ENCODE measurements at places on chromosomes 3 and 15.
A peak's percentile ranks its signal among the peaks of the same experiment; 100 is the strongest.

GRCh38 chr3:127081001-127081720 is 98.2 kb downstream of the PLXNA1 start:
- DNase-seq, result no peak

DNA sequence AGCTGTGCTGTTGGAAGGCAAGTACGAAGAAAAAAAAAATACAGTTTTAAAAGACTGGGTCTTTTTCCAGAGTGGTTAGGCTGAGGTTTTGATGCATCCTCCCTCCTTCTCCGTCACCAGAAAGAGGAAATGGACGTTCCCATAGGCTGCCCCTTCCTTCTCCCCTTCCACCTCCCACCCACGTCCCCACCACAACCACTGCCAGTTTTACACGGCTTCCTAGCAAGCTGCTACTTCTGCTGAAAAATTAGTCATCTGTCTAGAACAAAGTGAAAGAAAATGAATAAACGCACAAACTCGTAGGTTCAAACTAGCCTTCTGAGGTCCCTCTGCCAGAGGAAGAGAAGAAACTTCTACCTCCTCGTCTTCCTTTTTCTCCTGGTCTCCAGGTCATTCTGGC is 71.6 kb upstream of the RPL35A start:
- peak; percentile 22 for DNase-seq

- DNase-seq, result no peak
These were observed 253.7 kb downstream of the GAP43 start for GRCh38 chr3:115876876-115877614.

DNA sequence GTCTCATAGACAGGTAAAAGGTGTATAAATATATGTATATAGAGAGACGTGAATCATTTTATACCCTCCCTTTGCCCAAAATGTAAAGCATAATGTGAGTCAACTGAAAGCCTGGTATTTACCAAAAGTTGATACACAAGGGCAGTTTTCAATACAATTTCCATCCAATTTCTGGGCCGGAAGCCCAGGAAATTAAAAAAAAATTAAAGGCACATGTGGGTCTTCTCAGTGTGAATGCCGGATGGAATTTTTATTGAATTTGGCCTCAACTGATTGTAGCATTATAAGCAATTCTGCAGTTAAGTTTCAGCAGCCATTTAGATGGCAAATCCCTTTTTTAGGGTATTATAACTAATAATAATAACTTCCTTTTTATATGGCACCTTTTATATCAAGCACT is 3.3 kb upstream of the CNTN3 start:
- DNase-seq, result no peak

DNA sequence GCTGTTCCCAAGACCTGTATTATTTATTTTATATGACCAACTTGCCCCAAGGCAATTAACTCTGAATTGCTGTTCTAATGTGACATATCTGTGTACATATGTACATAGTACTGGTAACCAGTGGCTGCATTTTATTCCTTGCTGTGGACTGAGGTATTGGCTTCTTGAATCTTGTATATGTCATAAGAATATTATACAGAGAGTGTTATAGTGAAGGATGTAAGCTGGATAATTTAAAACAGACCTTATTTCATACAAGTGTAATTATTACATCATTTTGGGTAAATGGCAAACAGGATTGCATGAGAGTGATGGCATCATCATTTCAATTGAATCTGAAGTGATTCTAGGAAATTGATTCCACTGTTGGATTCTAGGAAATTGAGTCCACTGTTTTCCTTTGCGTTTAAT is 32.9 kb downstream of the B3GALNT1 start:
- no peak for DNase-seq

GRCh38 chr3:127676921-127677351 is 4.2 kb downstream of the ABTB1 start:
- DNase-seq, result no peak

DNA sequence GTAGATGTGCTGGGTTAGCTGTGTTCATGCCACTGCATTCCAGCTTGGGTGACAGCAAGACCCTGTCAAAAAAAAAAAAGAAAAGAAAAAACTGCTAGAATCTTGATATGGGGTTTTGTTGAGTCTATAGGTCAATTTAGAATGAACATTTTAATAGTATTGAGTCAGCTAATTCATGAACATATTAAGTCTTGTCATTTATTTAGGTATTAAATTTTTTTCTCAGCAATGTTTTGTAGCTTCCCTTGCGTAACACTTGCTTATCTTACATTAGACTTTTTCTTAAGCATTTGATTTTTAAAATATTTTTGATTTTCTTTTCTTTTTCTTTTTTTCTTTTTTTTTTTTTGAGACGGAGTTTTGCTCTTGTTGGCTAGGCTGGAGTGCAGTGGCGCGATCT is 60.7 kb upstream of the GOLGA6B start:
- no peak for DNase-seq

DNA sequence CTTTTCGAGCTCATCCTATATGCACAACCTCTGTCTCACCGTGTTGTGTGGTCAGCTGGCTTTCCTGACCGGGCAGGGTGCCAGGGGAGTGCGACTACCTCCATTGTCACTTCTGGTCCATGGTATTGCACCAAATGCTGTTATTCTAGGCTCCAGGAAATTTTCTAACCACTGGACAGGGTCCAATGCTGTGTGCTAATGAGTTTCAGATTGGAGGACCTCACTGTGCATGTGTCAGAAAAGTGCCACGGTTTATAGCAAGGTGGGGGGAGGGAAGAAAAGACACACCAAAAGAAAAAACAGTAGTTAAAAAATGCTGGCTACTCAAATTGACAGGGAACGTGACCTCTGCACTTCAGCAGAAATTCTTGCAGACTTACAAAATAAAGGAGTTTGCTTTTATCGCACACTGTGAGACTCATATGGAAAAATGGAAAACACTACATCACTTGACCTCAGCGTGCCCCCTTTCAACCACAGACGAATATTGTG is 480.1 kb downstream of the FOXP1 start:
- DNase-seq, result no peak

DNA sequence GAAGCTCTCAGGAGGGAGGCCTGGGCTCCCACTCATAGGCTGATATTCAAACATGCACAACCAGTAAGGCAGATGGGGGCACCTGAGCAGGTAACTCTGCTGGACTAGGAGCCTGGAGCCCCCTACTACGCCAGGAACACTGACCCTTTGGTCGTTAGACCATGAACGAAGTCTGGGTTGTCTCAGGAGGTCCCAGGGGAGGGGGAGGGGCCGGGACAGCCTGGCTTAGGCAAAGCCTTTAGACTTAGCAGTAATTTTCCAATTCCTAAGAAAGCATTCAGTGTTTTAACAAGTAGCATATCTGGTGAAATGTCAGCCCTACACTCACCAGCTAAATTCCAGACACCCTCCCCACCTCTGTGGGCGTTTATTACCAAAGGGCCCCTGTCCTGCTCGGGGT is 67.4 kb upstream of the ST8SIA2 start:
- no peak for DNase-seq

DNA sequence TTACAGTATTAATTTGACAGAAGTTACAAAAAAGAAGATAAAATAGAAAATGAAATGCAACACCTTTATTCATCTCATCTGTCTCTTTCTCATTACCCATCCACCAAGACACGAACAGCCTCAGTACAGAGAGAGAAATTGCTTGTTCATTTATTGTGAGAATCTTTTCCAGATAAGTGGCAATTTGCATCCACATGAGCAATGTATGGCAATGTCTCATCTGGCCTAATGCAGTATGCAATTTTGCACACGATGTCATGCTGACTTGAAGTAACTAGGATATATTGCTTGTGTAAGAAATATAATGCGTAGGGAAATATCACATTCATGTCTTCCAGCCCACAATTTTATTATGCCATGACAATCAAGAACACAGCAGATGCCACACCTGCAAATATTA is 866.9 kb downstream of the ROBO1 start:
- DNase-seq, result no peak

DNA sequence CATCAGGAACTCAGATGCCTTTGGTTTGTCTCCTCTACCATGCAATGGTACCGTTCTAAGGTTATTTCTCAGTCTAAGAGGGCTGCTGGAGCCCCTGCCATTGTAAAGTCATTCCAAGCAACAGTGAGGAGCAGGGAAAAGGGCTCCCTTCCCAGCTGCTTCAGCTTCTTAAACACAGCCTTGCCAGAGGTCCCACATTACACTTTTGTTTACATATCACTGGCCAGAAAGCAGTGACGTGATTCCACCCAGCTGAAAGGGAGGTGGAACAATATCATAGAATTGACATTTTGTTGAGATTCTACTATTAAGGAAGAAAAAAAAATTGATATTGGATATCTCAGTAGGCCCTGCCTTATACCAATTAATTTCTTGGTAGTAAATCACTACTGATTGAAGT is 194.6 kb downstream of the SUCLG2 start:
- no peak for DNase-seq

DNA sequence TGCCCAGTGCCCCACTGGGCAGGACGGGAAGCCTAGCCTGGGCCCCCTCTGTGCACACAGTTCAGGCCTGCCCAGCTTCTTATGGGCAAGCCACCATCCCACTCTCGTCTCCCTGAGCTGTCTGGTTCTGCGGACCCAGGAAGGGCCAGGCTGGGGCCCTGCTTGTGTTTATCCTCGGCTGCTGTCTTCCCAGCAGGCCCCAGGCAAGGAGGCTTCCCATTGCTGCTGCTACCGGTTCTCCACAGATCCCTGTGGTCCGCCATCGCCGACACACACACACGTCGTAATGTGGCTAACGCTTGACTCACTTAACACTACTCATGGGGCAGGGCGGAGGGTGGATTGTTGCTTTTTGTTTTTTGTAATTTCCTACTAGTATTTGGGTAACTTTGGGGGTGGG is 52.4 kb upstream of the SLC6A1 start:
- DNase-seq, result no peak

GRCh38 chr15:81373176-81373575 is 837 bp downstream of the TMC3 start:
- DNase-seq, result no peak

- DNase-seq, result peak; percentile 5
These were observed 526 bp downstream of the GPD1L start for GRCh38 chr3:32106929-32107362.

- no peak for DNase-seq
These were observed 1.1 kb upstream of the GYG1 start for GRCh38 chr3:148990236-148990635.

GRCh38 chr15:80635953-80636352 is 59.2 kb upstream of the ABHD17C start:
- DNase-seq, result no peak

DNA sequence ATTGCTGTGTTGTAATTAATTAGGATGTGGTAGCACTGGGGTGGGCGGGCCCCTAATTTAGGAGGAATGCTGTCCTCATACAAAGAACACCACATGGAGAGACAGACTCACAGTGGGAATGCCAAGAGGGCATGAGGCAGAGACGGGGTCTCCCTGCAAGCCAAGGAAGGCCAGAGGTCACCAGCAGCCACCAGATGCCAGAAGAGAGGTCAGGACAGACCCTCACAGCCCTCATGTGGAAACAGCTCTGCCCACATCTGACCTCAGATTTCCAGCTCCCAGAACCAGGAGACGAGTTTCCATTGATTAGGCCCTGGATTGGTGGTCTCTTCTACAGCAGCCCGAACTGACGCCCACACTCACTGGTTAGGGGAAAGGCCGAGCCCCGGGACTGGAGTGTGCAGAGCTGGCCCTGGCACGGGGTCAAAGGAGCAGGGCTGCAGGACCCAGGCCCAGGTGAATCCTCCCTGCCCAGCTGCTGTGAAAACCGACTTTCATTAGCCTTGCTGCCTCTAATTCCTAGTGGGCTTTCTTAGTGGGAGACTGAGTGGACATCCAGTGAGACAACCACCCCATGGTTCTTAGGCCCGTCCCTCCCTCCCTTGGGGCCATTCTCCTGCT is 43.0 kb upstream of the SLC41A3 start:
- no peak for DNase-seq

- no peak for DNase-seq
These were observed 93.0 kb downstream of the ALCAM start for GRCh38 chr3:105459566-105460290.

GRCh38 chr3:130894986-130895280 is 1.0 kb downstream of the ATP2C1 start:
- DNase-seq, result no peak

- DNase-seq, result no peak
These were observed 478.7 kb downstream of the RBMS3 start for GRCh38 chr3:29759411-29760225.

DNA sequence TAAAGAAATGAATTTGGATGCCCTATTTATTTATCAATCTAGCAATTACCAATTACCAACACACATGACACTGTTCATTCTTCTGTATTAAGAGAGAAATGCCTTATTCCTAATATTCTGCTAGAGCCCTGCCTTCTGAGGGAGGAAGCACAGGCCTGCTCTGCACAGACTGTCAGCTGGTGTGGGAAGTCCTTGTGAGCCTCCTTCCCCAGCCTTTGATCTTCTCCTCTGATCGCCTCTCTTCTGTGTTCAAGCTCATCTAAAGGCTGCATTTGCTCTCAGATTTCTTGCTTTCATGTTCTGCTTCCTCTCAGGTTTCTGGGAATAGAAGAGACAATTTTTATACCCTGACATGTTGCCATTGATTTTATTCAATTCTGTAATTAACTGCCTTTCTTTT is 290.6 kb upstream of the UMPS start:
- DNase-seq, result no peak

DNA sequence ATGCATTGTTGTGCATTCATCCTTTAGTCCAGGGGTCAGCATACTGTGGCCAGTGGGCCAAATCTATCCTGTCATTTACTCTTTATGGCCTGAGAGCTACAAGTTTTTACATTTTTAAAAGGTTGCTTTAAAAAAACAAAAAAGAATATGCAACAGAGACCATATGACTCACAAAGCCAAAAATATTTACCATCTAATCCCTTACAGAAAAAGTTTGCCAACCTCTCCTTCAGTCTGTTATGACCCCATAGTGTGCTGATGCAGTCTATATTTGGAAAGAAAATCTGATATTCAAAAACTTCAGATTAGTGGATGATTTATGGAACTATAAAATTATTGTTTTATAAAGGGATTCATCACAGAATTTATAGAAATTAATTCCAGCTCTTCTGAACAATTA is 237.5 kb upstream of the IL12A start:
- no peak for DNase-seq

- no peak for DNase-seq
These were observed 1059.2 kb downstream of the OTOL1 start for GRCh38 chr3:162555761-162556160.

- no peak for DNase-seq
These were observed 118.0 kb downstream of the ABI3BP start for GRCh38 chr3:100875239-100875638.

DNA sequence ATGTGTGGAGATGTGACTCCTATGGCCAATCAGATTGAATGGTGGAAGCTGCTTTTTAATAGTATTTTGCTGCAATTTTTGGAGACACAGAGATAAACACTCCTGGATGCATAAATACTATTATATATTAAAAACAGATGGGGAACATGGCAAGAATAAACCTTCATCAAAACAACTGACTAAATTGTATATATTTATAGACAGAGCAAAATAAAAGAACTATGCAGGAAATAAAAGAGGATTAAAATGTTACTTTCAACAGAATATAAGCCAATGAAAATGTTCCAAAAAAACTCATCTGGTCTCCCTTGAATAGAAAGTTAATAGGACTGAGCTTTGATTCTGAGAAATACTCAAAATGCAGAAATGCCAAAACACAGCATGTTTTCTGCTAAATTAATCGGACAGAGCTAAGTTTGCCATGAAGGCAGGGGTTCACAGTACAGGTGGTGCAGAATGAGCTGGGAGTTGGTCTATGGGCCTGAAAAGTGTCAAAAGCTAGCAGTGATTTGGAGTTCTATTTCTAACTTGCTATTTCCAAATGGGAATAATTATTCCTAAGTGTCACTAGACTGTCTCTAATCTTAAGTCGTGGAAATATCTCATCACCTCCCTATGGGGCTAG is 227.2 kb downstream of the CNTN3 start:
- DNase-seq, result no peak

All from CD4-positive, alpha-beta T cell treated with Interleukin-2 at 100 ng/mL for 4 hours (primary cell).